Articular chondrocyte of knee joint (primary cell): ENCODE measurements at places on chromosomes 2 and 18. TPM values are rescaled to one million over a fixed set of nuclear protein-coding genes. Genes with fewer than 3 reads are reported as not detected.

The TMEM17 gene
- total RNA-seq: 3.4 and 3.7 TPM in 2 replicates

The SEPTIN10 gene
- 183 and 206 TPM in 2 replicates for total RNA-seq

The GKN1 gene
- total RNA-seq: 0.26 TPM in 1 of 2 replicates, not detected in the other

The GAL3ST2 gene
- total RNA-seq: 0.26 TPM in 1 of 2 replicates, not detected in the other

The NEU4 gene
- total RNA-seq: 0.11 TPM in 1 of 2 replicates, not detected in the other

The ALPG gene
- not detected in 2 replicates for total RNA-seq

The DYNAP gene
- not detected in 2 replicates for total RNA-seq

The BOLA3 gene
- 24.2 and 28.6 TPM in 2 replicates for total RNA-seq

The CPS1 gene
- total RNA-seq: 28.2 and 37.2 TPM in 2 replicates

The TMEM182 gene
- 3.8 and 5.2 TPM in 2 replicates for total RNA-seq

The CARF gene
- total RNA-seq: 15.4 and 15.5 TPM in 2 replicates

The STEAP3 gene
- total RNA-seq: 29.0 and 38.8 TPM in 2 replicates

The ONECUT2 gene
- under 0.01 TPM in 2 replicates for total RNA-seq

The PDE1A gene
- 89.0 and 156 TPM in 2 replicates for total RNA-seq

The RBFA gene
- 21.3 and 22.1 TPM in 2 replicates for total RNA-seq

The KIF3C gene
- total RNA-seq: 8.1 and 8.9 TPM in 2 replicates

The CXCR1 gene
- not detected in 2 replicates for total RNA-seq

The SNX17 gene
- 127 and 145 TPM in 2 replicates for total RNA-seq

The ALLC gene
- not detected in 2 replicates for total RNA-seq

The PRKAG3 gene
- 0.11 and 0.39 TPM in 2 replicates for total RNA-seq

The SGO2 gene
- 11.8 and 12.2 TPM in 2 replicates for total RNA-seq

The ITPRIPL1 gene
- total RNA-seq: 2.6 and 4.6 TPM in 2 replicates

The IL1A gene
- total RNA-seq: not detected in 2 replicates

The TLX2 gene
- 0.11 and 0.13 TPM in 2 replicates for total RNA-seq

The CCDC68 gene
- 0.91 and 1.3 TPM in 2 replicates for total RNA-seq

The KCNG3 gene
- not detected in 2 replicates for total RNA-seq

The C2orf66 gene
- 0.13 and 0.32 TPM in 2 replicates for total RNA-seq

The PLEKHA3 gene
- total RNA-seq: 8.0 and 8.5 TPM in 2 replicates

The FIGN gene
- total RNA-seq: 1.5 and 2.2 TPM in 2 replicates

The STARD6 gene
- 1.2 TPM in 1 of 2 replicates, not detected in the other for total RNA-seq

The STK11IP gene
- 12.1 and 12.3 TPM in 2 replicates for total RNA-seq

The PLGLB2 gene
- 2.6 TPM in 2 replicates for total RNA-seq

The UNC80 gene
- not detected in 2 replicates for total RNA-seq

The CNDP1 gene
- total RNA-seq: 0.11 and 0.26 TPM in 2 replicates

The FAHD2B gene
- total RNA-seq: 6.3 and 9.3 TPM in 2 replicates

The CIB4 gene
- total RNA-seq: not detected in 2 replicates

The TUBA3E gene
- total RNA-seq: not detected in 2 replicates

The SERTAD2 gene
- total RNA-seq: 31.9 and 39.1 TPM in 2 replicates

The DPP10 gene
- not detected in 2 replicates for total RNA-seq

The PARD6G gene
- total RNA-seq: 0.91 and 1.6 TPM in 2 replicates

The TFCP2L1 gene
- under 0.01 and 0.13 TPM in 2 replicates for total RNA-seq

The RESP18 gene
- total RNA-seq: not detected in 2 replicates

The RBM44 gene
- total RNA-seq: 0.65 and 1.6 TPM in 2 replicates

The PER2 gene
- total RNA-seq: 5.6 and 6.1 TPM in 2 replicates

The SCN7A gene
- total RNA-seq: not detected in 2 replicates

The DSG1 gene
- total RNA-seq: not detected in 2 replicates

The TRAK2 gene
- total RNA-seq: 64.4 and 65.4 TPM in 2 replicates

The MGAT4A gene
- 0.32 and 1.2 TPM in 2 replicates for total RNA-seq

The CMPK2 gene
- 1.8 and 3.0 TPM in 2 replicates for total RNA-seq

The LONRF2 gene
- total RNA-seq: 0.39 and 0.86 TPM in 2 replicates

The CPLX4 gene
- not detected in 2 replicates for total RNA-seq

The SEPTIN2 gene
- total RNA-seq: 563 and 626 TPM in 2 replicates

The KCNJ3 gene
- total RNA-seq: not detected in 2 replicates

The ABCB11 gene
- not detected in 2 replicates for total RNA-seq

The CAPN14 gene
- 0.11 and 0.13 TPM in 2 replicates for total RNA-seq
